Stimulated activated CD8-positive, alpha-beta memory T cell treated with anti-CD3 and anti-CD28 coated beads, Interleukin-4, amount 100 ng/mL, for 48 hours (primary cell): ENCODE measurements at places on chromosomes 13 and 19.
A peak's percentile ranks its signal among the peaks of the same experiment; 100 is the strongest.

DNA sequence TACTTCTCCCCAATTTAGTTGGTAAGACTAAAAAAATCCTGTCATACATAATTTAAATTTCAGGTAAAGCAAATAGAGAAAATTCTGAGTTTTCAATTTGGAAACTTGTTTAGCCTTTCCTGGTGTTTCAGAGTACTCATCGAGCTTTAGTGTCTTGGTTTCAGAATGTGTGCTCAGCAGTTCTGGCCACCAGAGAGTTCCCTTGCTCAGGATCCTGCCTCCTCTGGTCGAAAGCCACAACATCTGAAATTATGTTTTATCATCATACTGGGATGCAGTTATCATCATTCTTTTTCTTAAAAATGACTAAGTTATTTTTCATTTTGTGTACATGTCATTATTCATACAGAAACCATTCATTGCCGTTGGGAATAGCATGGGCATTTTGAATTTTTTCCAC lies 263.2 kb upstream of the SPRY2 start:
- no peak for DNase-seq

- no peak for DNase-seq
These were observed 15.2 kb downstream of the CYTH2 start for GRCh38 chr19:48484247-48484893.

DNA sequence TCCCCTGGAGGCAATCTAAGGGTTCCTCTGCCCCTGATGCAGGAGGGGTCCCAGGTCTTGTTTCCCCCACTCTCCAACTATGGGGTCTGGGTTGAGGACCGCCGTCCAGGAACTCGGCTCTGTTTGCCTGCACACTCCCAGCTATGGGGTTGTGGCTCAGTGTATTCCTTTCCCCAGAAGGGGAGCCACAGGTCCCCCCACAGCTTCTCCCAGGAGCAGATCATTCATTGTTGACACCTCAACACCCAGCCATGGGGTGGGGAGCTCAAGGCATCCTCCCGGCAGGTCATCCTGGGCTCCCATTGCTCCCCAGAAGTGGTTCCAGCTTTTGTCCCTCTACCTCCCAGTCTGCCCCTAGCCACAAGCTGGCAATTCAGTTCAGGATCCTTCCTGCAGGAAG lies 975 bp downstream of the ZNF358 start:
- no peak for DNase-seq

DNA sequence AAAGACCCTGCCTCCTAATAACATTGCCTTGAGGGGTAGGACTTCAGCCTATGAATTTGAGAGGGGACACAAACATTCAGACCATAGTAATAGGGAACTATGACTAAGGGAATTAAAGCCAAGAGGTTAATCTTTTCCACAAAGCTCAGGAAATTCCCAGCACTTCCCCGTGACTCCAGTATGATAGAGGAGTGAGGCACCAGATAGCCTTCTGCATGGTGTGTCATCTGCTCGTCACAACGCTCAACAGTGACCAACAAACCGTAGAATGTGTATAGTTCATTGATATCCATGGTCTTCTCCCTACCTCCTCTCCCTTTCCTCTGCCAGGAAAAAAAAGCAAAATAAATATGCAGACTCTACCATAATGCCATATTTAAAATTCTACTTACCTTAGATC lies 64.4 kb downstream of the B3GLCT start:
- DNase-seq, result no peak

- no peak for DNase-seq
These were observed 3.7 kb upstream of the ZNF554 start for GRCh38 chr19:2815923-2816322.

DNA sequence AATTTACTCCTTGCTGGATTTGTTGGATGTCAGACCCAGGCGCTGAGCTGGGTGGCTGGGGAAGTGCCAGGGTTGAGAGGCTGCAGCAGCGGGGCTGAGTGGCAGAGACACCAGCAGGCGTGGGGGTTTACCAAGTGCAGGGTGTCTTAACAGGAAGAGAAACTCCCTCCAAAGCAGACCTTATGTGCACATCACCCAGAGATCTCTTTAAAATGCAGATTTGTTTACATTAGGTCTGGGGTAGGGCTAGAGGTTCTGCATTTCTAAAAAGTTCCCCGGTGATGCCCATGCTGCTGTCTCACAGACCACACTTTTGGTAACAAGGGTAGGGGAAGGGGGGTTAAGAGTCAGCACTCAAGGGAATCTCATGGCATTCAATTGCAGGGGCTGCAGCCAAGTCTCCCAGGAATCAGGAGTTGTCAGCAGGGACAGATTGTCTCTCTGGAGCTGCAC lies 80.7 kb upstream of the OLFM4 start:
- no peak for DNase-seq

GRCh38 chr19:57324992-57325391 lies 4.7 kb downstream of the ZNF543 start:
- DNase-seq, result no peak

DNA sequence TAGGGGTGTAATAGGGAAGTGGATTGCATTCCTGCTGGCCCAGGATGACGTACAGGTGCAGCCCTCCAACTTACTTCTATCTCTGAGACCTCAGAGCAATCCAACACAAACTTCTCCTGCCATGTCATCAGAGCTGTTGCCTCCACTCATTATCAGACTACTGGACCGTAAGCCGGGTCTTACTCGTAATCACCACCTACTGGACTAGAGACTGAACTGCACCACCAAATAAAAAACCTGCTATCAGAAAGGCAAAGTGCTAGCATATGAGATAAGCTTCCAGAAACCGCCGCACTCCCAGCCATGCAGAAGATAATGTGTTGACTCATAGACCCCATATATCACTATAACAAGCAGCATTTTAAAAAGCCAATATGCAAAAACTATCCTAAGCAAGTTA lies 102.0 kb downstream of the SLITRK1 start:
- DNase-seq, result no peak

DNA sequence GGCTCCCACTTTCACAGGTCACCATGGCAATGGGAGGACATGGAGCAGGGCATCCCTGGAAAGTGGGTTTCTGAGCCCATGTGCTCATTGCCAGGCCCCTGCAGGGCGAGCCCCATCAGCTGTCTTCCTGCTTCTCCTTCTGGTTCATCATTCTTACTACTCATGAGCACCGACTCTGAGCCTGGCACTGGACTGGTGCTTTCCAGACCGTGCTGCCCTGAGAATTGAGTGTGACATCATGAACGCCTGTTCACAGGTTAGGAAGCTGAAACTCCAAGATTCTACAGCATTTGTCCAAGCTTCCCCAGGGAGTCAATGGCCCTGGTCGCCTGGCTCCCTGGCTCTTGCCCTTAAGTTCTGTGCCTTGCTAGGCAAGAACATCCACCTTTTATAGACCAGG lies 210.4 kb upstream of the ZNF536 start:
- DNase-seq, result no peak

GRCh38 chr13:29423050-29423449 lies 172.4 kb downstream of the SLC7A1 start:
- DNase-seq, result no peak

GRCh38 chr13:95956589-95957148 lies 96.5 kb downstream of the UGGT2 start:
- no peak for DNase-seq

- DNase-seq, result no peak
These were observed 5.3 kb upstream of the PTPRS start for GRCh38 chr19:5345895-5346386.

DNA sequence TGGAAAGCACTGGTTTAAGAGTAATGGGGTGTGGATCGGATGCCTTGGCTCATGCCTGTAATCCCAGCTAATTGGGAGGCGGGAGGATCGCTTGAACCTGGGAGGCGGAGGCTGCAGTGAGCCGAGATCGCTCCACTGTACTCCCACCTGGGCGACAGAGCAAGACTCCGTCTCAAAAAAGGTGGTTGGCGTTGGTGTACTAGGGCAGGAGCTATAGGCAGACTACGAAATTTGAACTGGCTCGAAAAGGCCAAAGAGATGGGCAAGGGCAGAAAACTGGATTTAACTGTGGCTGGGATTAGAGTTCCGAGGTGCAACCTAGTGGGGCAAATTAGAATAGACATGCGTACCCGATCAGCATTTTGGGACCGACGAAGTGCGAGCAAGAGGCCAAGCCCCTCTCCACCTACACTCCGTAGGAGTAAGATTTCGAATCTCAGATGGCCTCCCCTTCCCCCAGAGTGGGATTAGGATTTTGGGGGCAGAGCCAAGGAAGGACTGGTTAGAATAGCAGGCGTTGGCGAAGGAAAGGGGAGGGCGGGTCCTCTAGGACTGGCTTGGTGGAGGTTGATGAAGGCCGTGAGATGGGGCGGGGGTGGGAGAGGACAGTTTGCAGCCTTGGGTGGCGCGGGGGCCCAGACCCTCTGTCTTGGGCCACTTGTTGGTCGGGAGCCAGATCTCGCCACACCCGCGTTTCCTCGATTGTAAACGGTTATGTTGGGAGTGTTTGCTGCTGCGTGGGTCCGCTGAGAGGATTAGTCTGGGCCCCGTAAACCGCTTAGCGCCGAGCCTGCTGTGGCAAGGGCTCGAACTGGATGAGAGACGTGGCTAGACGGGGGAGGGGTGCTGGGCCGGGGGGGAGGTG lies 2.0 kb upstream of the INAFM1 start:
- peak; percentile 66 for DNase-seq

- DNase-seq, result peak; percentile 51
These were observed 463 bp upstream of the TSC22D1 start for GRCh38 chr13:44576351-44577235.

- no peak for DNase-seq
These were observed 788.2 kb downstream of the SLITRK5 start for GRCh38 chr13:88459331-88459730.

GRCh38 chr13:30787738-30788525 lies 52.6 kb downstream of the ALOX5AP start:
- no peak for DNase-seq

GRCh38 chr13:67619351-67619994 lies 389.3 kb upstream of the PCDH9 start:
- DNase-seq, result no peak

DNA sequence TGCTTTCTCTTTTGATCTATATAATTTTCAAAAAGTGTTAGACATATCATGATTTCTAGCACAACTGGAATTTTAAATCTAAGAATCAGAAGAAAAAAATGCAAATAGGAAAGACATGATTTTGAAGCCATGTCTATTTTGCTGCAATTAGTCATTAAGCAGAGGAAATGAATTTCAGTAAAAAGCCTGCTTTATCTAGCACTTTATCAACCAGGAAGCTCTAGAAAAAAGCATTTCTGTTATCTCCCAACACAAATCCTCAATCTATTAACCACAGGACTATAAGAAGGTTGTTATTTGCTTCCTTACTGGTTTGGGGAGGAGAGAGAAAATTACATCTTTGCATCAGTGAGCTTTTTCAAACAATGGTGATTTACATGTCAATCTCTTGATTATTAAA lies 716.7 kb downstream of the DIAPH3 start:
- DNase-seq, result no peak

DNA sequence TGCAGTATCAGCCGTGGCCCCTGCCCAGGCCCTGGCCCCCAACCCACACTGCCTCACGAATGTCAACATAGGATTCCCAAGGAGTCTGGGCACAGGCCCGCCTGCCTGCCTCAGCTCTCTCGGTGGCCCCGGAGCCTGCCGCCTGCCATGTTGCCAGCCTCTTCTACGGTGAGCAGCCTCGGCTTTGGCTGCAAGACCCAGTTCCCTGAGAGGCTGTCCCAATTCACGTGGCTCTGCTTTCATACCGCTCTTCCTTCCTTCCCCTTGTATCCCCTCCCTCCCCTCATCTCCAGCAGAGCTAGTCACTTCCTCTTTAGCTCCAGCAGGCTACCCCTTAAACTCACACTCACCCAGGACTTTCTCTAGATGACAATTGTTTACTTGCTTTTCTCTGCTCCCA lies 42.7 kb downstream of the SERP2 start:
- DNase-seq, result no peak

DNA sequence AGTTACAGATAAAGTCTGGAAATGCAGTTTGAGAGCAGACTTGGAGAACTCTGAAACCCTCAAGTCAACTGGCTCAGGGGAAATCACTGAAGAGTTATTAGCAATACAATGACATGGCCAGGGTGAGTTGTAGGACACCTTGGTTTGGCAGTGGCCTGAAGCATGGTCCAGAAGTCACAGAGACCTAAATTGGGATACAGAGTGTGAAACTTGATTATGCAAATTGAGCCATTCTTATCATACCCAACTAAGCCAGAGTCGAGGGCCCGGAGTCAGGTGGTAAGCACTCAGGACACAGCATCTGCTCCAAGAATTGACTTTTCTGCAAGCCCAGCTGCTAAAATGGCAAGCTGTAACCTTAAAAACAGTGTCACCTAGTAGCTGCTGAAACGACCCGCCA lies 224.5 kb downstream of the DCLK1 start:
- no peak for DNase-seq

DNA sequence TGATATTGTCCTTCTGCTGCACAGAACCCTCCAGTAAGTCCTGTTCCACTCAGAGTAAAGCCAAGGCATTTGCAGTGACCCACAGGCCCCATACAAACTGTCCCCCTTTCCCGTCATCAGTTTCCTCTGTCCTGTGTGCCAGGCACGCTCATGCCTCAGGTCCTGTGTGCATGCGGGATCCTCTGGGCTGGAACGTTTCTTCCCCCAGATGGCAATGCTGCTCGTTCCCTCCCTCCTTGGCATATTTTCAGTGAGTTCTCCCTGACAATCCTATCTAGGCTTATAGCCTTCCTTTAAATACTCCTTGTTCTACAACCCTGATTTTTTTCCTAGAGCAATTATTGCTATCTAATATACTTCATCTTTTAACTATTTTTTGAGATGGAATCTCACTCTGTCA lies 5.7 kb downstream of the OPA3 start:
- DNase-seq, result no peak

DNA sequence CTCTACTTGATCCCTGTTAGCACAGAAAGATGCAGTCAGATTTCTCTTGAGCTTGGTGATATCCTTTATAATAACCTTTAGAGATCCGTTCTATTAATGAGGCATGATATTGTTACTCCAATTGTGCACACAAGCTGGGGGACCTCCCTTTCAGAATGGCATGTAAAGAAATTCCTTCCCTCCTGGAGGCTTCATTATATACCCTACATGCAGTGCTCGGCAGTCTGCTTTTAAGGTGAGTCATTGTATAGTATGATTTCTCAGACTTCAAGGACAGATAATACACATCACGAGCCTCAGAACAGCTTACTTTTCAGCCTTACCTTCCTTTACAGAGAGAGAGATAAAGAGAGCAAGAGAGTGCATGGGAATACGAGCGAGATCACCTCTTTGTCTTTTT lies 261.3 kb downstream of the ATP8A2 start:
- DNase-seq, result no peak

DNA sequence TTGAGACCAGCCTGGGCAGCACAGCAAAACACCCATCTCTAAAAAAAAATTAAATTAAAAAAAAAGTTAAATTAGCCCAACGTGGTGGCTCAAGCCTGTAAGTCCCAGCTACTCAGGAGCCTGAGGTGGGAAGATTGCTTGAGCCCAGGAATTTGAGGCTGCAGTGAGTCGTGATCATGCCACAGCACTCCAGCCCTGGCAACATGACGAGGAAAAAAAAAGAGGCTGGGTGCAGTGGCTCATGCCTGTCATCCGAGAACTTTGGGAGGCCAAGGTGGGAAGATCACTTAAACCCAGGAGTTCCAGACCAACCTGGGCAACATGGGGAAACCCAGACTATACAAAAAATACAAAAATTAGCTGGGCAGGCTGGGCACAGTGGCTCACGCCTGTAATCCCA lies 2.2 kb upstream of the TMEM161A start:
- DNase-seq, result no peak
